GM12878 (cell line): ENCODE measurements at places on chromosomes 16 and 17.

DNA sequence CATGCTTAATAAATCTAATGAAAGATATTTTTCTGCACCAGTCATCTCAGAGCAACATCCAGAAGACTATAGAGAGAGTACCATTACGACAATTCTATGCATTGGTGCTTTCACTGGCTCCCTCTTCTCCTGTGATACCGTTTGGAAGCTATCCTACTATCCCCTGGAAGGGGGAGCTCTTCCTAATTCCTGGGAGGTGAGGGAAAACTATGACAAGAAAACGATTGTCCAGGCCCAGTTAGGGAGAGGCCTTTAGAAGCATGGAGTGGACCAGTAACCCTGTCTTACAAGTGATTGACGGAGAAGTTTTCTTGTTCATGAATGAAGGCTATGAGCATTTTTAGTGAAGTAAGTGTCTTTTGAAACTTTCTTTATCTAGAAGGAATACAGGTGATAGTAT lies 150.2 kb downstream of the TANC2 start:
- no peak for DNase-seq

DNA sequence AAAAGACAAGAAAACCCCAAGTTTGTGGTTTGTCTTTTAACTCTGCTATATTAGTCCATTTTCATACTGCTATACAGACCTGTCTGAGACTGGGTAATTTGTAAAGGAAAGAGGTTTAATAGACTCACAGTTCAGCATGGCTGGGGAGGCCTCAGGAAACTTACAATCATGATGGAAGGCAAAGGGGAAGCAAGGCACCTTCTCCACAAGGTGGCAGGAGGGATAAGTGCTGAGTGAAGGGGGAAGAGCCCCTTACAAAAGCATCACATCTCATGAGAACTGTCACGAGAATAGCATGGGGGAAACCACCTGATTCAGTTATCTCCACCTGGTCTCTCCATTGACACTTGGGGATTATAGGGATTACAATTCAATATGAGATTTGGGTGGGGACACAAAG lies 13.5 kb upstream of the ADAM11 start:
- no peak for DNase-seq

DNA sequence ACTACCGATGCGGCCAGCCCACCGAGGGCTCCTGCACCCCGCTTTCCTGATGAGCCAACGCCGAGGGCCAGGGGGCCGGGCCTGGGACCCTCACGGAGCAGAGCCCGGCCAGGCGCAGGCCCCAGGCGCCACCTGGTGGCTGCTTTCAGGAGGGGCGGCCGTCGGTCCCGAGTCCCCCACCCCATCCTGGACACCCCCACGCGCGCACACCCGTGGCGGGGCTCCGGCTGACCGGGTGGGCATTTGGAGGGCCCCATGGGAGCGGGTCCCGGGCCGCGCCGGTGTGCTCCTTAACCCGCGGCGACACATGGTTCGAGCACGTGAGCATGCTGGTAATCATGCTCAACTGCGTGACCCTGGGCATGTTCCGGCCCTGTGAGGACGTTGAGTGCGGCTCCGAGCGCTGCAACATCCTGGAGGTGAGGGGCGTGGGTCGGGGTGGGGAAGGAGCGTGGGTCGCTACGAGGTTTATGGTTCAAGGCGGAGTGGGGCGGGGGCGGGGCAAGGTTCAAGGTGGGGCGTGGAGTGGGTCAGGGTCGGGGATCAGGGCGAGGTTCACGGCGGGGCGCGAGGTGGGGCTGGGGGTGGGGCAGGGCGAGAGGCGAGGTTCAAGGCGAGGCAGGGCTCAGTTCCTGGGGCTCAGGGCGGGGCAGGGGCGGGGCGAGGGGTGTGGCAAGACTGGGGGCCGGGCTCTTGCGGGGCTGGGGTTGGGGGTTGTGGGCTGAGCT lies 30.2 kb downstream of the TPSG1 start:
- DNase-seq = no peak

DNA sequence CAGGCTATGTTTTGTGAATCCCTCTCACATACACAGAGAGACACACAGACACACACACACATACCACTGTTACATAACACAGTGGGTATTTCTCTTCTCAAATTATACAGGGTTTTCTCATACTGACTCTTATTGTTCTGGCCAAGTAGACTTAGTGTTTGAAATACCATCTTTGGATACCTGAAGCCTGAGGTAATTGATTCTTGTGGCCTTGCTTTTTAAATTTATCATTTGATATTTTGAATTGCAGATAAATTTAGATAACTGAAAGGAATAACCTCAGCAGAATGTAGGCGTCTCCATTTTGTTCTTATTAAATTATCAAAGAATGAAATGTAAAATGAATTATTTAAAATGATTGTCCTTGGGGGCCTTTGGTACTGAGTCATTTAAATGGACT lies 223.8 kb downstream of the LGALS9B start:
- DNase-seq = no peak

GRCh38 chr17:45912319-45912718 lies 18.0 kb downstream of the MAPT start:
- DNase-seq = no peak
